ENCODE measurements at places on chromosomes 12 and 14. TPM values are rescaled to one million over a fixed set of nuclear protein-coding genes. Genes with fewer than 3 reads are reported as not detected.

DNA sequence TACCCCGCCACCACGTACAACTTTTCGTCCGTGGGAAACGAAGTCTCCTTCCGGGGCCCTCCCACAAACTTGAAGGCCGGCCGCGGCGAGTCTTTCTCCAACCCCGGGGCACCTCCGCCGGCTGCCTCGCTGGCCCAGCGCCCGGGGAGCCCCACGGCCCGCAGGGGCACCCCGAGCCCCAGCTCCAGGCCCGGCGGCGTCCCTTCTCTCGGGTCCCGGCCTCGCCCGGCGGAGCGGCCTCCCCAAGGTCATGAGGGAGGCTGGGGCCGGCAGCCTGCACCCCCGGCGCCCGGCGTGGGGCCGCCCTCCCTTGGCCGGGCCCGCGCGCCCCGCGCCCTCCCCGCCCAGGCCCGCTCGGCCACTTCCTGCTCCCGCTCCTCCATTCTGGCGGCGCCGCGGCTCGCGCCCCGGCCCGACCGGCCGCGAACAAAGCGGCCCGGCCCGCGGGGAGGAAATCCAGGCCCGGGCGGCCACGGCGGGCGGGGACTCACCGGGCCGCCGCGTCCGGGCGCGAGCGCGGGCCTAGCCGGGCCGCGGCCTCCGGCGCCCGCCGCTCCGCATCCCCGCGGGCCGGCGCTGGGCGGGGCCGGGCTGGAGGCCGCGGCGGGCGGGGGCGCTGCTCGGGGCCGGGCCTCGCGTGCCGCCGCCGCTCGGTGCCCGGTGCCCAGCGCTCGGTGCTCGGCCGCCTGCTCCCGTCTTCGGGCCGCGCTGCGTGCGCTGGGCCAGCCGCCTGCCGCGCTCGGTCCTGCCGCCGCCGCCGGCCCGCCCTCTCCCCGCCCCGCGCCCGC lies at the start of gene AKT1:
Gene AKT1 (minus strand): TSS at position 756 of the 788 bp plus-strand sequence. CDS start 3,105 bp downstream, outside the sequence.
- peak; percentile 22 for DNase-seq

DNA sequence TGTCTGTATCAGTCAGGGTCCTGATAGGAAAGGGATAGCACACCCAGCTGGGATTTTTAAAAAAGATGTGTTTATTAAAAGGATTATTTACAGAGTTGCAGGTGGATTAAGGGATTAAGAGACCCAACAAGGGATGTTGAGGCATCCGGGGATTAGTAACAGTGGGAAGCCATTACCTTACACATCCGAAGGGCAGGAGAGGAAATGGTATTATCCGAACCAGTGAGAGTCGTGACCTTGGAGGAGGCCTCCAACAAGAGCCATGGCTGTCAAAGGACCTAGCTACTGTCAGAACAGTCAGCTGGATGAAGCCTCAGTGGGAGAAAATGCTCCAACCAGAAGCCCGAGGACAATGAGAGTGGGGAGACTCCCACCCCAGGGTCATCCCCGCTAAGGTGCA lies 146.3 kb upstream of the KRAS start:
- DNase-seq = no peak

GRCh38 chr14:71011479-71011878 lies 104.2 kb downstream of the PCNX1 start:
- DNase-seq = no peak

DNA sequence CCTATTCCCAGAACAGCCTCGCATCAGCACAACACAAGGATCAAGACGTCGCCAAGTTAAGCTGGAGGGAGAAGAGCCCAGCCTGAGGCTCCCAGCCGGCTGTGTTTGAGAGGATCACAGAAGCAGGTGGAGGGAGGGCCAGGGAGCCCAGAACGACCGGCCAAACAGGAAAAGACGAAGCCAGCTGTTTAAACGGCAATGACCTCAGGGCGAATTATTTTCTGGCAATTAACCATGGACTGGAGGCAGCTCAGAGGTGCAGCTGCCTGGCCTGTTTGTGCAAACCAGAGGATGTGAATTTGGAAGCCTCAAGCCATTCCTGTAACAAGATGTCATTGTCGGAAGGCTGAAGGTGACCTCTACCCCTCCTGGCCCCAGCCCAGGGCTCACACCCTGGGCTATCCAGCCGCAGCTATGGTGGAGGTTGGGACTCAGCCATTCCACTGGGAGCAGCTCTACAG lies 175.8 kb upstream of the PRMT8 start:
- no peak for DNase-seq

- no peak for DNase-seq
Measured at GRCh38 chr14:24235804-24236688, 3.3 kb downstream of the GMPR2 start.

GRCh38 chr12:663293-663871 lies at the start of gene NINJ2:
Gene NINJ2 (minus strand): TSS chr12:663445. CDS start chr12:663360, 85 bp downstream.
- peak; percentile 49 for DNase-seq

GRCh38 chr12:38159092-38159551 lies 157.5 kb upstream of the ALG10B start:
- DNase-seq = no peak

DNA sequence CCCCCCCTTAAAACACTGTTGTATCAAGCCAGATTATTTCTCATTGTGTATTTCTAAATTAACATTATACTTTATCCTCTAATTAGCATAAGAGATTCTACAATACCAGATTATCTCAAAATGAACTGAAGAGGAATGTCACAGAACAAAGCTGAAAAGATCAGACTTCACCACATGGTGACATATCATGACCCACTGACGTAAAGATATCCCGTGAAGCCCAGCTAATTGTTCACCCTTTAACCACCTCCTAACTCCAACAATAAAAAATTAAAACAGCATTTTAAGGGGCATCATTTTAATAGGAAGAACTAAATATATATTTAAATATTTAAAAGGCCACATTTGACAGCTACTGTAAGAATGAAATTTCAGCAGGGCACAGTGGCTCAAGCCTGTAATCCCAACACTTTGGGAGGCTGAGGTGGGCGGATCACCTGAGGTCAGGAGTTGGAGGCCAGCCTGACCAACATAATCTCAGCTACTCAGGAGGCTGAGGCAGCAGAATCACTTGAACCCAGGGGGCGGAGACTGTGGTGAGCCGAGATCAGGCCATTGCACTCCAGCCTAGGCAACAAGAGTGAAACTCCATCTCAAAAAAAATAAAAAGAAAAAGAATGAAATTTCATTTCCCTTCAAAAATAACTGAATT lies 29.0 kb downstream of the CDK17 start:
- DNase-seq = no peak

- no peak for DNase-seq
Measured at GRCh38 chr14:64125270-64125669, 168.9 kb downstream of the ESR2 start.

DNA sequence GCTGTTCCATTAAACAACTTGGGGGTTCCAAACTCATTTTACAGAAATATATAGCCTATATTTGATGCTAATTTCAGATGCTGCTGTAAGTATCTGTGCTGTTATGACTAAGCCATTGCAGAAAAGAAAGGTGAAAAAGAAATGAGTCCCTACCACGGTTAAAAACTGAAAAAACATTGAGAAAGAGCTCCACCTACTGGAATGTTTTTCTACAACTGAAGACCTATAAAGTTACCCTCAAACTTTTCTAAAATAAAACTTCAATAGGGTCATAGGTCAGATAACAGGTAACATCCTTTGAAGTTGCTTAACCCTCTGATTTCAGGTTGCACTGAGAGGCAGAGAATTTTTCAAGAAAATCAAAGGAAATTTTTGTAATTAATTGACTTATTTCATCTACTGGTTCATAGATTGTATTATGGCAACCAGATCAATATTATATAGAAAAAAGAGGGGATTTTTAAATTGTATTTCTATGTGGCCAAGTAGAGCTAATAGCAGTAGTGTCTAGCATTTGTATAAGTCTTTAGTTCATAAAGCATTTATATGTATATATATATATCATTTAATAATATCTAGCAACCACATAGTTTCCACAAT lies 279.9 kb downstream of the RPS29 start:
- no peak for DNase-seq

GRCh38 chr14:73058922-73059673 lies 764 bp downstream of the RBM25 start:
- DNase-seq = no peak

DNA sequence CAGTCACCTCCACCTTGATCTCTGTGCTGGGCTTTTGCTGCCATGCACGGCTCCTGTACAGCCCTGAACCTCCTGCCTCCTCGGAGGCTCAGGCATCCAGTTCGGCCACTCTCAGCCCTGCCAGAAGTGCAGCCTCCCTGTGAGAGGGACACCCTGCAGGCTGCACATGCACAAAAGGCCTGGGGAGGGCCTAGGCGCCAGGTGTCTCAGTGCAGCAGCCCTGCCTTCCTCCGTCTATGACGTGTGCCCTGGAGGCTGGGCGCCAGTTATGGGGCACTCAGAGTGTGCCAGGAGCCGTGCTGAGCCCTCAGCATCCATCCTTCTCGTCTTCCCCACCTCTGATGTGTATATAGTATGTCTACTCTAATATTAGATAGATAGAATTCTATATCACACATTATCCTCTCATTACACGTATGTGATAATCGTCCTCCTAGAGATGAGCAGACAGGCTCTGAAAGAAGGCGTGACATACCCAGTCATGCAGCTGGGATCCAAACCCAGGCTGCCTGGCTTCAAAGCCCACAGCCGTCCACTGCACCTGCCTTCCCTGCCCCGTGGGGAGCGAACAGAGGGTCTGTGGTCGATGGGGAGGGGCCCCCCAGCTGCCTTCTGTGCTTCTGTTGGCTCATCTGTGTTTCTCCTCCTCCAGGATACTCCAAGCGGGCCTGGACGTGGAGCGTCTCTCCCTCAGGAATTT lies 101.1 kb downstream of the B4GALNT3 start:
- DNase-seq = peak; percentile 17

DNA sequence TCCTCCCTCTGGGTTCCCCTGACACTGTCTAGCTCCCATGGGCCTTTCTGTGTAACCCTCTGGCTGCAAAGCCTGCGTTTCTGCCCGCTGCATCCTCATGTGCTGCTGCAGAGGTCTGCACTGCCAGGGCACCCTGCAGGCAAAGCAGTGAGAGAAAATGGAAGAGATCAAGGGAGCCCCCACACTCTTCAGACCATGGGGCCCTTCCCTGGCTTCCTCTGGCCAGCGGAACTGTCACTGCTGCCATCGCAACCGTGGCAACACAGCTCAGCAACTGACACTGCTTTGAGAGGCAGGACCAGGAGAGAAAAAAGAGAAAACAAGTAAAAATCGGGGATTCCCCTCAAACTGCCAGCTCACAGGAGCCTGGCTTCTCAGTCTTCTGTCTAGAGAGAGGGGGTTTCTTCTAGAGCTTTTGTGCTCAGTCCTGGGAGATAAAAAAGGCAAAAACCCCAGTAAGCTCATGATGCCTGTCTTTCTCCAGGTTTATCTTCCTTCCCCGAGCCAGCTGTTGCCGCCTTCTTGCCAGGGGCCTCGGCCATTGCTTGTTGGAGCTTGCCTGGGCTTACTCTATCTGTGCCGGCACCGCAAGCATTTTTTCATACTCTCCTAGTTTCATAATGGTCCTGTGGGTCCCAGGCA lies 38.9 kb downstream of the C14orf132 start:
- DNase-seq = no peak

- no peak for DNase-seq
Measured at GRCh38 chr14:68372368-68372767, 420.5 kb downstream of the ZFP36L1 start.

SERPINA10 gene
- total RNA-seq = not detected

TTC9 gene
- 7.8 TPM for total RNA-seq

LMNTD1 gene
- total RNA-seq = not detected

NOVA1 gene
- total RNA-seq = 0.39 TPM

KRT4 gene
- total RNA-seq = not detected

MOK gene
- 1.0 TPM for total RNA-seq
